HCT116 (cell line): ENCODE measurements at places on chromosomes 7 and 10.
A peak's percentile ranks its signal among the peaks of the same experiment; 100 is the strongest.

- DNase-seq: peak; percentile 34
Observed at GRCh38 chr7:5677538-5678294, 103.7 kb downstream of the RNF216 start.

DNA sequence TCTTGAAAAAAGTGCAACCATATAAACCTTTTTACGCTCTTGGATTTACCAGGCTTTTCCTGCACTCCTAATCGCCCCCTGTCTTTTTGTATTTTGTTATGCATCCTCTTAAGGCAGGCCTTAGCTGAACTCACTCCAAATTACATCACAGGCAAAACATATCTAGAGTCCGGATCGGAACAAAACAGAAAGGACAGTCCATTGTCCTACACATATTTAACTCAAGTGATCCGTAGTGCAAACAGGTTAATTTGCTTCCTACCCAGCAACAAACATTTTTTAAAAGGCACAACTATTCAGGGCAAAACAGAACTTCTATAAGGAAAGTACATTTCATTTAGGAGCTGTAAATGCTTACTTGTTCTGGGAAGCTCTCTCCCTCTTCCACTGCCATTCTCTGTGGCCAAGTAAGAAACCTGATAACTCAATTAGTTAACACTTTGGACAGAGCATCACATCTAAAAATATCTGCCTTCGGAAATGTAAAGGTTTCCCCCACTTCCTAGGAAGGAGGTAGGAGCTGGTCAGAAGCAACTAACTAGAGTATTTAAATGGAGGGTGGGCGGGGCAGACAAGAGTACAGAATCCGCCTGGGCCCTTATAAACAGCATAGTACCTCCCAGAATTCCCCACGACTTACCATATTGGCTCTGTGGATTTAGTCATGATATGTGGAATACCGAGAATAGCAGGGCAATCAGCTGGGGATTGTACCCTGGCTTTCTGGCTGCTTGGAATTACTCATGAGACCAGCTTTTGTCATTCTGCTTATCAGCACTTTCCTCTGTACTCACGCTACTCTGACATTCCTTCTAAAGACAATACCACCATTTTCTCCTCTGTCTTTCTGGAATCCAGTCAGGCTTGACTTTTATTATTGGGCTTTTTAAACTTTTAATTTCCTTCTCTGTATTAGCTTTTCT, 89.5 kb downstream of the ANK3 start:
- DNase-seq: no peak

GRCh38 chr10:87622314-87623004, 37.2 kb upstream of the PAPSS2 start:
- no peak for DNase-seq

GRCh38 chr10:44384601-44385025, 284 bp downstream of the CXCL12 start:
- no peak for DNase-seq

DNA sequence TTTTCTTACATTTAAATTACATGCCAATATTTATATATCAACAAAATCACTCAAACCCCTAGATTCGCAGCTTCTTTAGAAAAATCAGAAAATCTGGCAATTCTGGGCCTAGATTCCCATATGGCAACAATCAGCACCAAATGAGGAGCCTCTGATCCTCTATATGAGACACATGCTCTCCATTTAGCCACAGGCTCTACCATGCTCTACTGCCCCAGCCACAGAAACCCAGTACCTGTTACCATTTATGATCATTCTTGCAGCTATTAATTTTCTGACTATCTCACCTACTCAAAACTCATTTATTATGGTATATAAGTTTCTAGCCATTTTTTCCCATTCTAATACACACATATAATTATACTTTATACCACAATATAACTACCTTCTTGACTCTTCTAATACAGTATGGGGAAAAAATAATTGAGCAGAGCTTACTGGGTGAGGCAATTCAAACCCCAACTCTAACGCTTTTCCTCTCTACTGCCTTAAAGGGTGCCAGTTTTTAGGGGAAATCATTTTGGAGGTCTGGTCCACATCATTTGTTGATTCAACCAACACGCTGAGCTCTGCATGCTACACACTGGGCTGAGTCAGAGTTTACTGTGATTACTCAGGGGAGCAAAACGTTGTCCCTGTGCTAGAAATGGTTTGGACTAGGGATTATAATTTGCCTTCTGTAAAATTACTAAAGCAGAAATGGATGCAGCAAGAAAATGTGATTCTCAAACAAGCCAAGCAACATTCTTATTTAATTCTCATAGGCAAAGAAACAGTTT, 11.6 kb downstream of the PDLIM1 start:
- no peak for DNase-seq

- no peak for DNase-seq
Observed at GRCh38 chr10:260819-261429, 125.7 kb downstream of the ZMYND11 start.

DNA sequence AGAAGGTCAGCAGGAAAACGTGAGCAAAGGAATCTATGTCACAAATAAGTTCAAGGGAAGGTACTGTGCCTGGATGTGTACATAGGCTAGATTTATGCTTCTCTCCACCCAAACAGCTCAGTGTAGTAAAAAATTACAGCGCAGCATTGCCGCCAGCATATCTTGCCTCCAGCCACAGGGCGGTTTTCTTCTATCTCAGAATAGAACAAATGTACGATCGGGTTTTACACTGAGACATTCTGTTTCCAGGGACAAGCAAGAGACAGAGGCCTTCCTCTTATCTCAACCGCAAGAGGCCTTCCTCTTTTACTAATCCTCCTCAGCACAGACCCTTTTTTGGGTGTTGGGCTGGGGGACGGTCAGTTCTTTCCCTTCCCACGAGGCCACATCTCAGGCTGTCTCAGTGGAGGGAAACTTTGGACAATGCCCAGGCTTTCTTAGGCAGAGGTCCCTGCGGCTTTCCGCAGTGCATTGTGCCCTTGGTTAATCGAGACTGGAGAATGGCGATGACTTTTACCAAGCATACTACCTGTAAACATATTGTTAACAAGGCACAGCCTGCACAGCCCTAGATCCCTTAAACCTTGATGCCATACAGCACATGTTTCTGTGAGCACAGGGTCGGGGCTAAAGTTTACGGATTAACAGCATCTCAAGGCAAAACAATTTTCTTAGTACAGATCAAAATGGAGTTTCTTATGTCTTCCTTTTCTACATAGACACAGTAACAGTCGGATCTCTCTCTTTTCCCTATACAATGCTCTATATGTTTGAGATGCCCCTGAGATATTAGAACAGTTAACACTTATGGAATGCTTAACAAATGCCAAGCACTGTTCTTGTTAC, 11.6 kb upstream of the ABHD11 start:
- no peak for DNase-seq

DNA sequence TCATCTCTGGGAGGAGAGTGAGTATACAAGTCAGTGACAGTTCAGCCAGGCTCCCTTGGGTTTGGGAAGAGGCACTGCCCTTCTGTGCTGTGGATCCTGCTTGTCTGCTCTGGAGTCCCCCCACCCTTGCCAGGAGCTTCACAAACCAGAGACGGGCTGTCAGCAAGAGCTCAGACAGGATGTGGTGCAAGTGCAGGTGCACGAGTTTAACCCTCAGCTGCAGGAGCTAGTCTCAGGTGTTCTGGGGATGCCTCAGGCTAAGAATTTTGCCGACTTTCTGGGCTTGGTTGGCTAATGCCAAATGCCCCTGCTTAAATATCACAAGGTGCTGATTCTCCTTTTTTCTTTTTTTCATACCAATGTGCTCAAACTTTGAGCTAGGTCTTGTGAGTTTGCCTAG, 22.3 kb downstream of the ZNF783 start:
- DNase-seq: no peak

DNA sequence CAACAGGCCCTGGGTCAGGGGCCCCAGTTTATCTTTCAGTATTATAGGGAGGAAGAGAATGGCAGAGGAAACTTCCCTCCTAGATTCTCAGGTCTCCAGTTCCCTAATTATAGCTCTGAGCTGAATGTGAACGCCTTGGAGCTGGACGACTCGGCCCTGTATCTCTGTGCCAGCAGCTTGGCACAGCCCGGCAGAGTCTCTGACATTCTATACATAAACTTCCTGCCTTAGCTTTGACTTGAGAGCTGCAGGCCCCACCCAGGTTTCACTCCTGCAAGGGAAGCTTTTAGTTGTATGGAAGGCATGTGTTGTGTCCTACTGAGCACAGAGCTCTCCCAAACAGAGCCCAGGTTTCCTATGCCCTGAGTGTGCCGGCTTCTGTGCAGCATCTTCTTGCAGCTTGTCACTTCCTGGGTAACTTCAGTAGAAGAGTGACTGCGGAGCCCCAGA, 205.6 kb upstream of the PRSS58 start:
- no peak for DNase-seq

GRCh38 chr7:93551063-93551895, 23.2 kb downstream of the CALCR start:
- peak; percentile 49 for DNase-seq

DNA sequence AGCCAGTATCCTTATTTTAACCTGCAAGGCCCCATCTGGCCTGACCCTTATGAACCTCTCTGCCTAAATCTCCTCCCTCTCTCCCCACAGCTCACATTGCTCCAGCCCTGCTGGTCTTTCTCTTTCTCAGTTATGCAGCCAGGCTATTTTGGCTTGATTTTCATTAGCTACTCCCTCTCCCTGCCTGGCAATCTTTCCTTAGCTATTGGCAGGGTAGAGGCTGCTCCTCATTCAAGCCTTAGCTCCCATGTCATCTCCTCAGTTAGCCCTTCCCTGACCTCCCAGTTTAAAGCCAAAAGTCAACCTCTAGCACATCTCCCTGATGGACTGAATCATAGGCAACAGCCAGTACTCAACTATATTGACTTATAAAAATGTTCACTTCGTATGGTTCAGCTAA, 214.4 kb upstream of the CELF2 start:
- no peak for DNase-seq

DNA sequence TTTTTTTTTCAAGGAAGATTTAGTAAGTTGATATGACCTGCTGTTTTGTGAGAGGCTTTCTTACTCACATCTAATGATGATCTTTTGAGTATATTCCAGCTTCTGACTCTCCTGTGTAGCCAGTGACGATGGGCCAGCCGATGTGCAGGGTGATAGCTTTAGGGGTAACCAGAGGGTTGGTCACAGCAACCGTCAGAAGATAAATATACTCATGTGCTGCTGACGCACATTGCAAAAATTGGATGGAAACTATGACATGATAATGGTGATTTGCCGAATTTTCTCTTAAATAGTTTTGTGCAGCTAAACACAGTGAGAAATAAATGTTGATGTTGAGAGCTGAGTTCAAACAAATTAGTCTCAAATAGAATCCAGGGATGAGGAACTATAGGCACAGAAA, 29.5 kb downstream of the R3HCC1L start:
- DNase-seq: no peak

DNA sequence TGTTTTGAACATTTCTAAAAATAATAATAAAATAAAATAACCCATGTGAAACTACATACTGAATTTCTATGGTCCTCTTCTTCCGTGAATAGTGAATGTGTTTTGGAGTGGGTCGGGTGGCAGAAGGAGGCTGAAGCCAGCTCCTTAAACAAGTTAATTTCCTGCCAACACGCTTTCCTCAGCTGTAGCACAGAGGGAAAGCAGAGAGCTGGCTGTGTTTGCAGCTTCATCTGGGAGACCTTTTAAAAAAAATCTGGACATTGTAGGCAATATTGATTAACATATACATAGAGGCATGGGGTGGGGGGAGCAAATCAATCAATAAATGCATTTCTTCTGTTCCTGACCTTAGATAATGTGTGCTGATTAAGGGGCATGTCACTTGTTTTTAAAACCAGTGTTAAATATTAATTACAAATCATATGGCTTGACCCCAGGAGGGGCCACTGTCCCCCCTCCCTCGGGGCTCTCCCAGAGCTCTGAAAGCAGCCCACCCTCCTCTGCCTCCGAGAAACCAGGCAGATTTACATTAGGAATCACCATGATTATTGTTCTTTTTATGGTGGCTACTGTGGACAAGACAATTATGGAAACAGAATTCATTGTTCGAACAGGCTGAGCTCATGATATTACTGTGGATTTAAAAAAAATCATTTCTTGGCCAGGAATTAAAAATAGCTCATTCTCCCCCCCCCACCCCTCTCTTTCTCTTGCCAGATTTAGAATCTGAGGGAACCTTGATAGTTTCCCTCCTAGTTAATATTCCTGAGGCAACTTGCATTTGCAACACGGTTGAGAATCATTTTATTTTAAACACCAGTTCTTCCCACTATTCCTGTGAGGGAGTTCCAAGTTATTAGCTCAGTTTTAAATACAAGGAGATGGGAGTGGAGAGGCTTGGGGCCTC, 100.5 kb upstream of the CARD11 start:
- DNase-seq: no peak

GRCh38 chr7:159075563-159076238, 69.0 kb downstream of the VIPR2 start:
- DNase-seq: no peak

- DNase-seq: peak; percentile 21
Observed at GRCh38 chr7:30914596-30914995, 2.9 kb downstream of the AQP1 start.

DNA sequence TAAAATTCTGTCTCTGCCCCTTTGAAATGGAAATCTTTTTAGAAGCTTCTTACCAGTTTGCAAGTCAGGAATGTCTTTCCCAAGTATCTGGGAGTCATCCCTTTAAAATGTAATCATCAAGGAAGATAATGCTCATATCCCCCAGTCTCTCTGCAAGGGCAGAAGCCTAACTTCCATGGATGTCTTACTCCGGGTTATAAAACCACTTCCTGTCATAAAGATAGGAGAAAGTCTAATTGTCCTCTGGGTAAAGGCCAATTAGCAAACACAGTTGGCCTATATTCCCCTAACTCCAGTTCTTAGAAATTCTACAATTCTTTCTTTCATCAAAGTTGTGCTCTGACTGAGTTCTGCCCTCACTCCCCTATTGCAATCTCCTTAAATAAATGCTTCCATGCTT, 1631.5 kb upstream of the LRRTM3 start:
- DNase-seq: no peak

DNA sequence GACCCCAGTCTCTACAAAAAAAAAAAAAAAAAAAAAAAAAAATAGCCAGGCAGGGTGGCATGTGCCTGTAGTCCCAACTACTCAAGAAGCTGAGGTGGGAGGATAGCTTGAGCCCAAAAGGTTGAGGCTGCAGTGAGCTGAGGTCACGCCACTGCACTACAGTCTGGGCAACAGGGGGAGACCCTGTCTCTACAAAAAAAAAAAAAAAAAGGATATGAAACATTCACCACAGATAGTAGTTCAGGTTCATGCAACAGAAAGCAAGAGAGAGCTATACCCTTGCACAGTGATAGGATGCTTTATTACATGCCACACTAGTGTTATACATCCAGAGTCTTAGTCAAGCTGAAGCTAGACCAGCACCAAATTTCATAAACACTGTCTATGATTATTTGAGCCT, 148.4 kb upstream of the KAT6B start:
- no peak for DNase-seq

DNA sequence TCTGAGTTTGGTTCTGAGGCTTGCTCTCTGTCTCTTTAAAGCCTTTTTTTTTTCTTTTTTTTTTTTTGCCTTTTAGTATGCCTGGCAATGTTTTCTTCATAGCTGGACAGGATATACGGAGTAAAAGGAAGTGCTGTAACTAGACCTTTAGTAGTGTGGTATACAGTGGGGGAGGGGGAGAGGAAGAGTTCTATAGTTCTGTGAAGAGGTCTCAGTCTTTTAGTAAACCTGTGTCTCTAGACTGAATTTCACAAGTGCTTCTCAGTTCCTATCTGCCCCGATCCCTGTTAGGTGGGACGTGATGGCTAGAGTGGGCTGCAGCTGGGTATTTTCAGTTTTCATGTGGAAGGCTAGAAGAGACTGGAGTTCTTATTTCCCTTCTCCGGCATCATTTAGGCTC, 3.1 kb upstream of the ABCC2 start:
- DNase-seq: no peak
